ENCODE measurements at places on chromosomes 6 and 20.

- DNase-seq: no peak
Observed at GRCh38 chr6:159904497-159904911, 13.7 kb downstream of the MAS1 start.

GRCh38 chr6:39050453-39051112 lies 2.0 kb downstream of the GLP1R start:
- no peak for DNase-seq

DNA sequence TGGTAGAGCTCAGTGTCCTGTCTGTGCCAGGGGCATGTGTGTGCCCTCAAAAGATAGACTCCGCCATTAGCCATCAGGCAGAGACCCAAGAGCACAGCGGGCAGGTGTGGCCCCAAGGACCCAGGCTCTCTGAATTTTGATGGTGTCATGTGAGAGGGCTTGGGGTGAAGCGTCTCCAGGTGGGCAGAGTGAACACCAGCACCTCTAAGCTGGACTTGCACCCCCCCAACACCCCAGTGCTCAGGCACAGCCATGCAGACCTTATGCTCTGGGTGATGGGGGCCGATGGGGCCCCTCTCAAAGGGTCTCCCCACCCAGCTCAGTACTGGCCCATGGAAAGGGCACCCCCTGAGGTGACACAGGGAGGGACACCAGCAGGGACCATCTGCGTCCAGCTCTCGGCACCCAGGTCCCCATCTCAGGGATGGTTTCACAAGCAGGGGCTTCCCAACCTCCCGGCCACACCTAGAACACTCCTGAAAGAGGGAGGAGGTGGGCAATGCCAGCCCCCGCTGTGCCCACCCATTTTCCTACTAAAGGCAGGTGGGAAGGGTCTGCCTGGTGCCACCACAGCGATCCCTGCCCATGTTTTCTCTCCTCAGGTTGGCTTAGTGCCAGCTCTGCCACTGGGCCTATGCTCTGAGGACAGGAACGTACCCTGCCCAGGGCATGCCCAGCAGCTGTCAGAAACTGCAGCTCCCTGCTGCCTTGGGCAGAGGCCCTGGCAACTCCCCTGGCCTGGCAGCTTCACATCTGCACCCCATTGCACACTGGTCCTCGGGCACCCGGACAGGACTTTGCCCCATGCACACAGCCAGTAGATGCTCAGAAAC lies 3.5 kb downstream of the CST7 start:
- no peak for DNase-seq

DNA sequence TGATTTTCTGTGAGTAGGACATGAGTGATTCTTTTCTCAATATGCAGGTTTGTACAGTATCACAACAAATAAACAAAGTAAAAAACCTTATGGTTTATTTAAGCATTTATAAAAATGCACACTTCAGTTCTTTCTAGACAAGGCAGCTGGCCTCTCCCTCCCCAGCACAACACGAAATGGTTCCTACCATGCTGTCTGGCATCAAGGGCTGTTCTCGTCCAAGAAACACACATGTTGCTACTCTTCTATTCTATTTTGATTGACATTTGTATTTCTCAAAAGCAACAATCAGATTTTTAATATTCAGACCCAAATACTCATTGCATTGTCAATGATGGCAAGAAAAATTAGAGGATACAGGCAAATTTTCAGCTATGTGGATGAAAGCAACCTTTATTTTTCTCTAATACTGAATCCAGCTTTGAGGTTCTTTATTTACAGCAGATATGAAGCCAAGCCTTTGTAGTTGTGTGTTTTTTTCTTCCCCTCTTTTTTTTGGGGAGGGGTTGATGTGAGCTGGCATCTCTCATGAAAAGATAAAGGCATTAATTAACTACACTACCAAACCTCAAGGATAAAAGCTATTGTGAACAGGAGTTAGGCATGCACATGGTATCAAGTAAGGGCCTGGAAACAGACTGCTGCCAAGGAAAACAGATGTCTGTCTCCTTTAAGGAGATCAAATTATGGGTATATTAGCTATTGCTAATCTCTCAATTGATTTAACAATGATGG lies 96.4 kb upstream of the PREP start:
- DNase-seq: no peak
